ENCODE measurements at places on chromosomes 5 and 9. TPM values are rescaled to one million over a fixed set of nuclear protein-coding genes. Genes with fewer than 3 reads are reported as not detected.

PLPP7 gene
- 6.6 TPM for total RNA-seq

CD74 gene
- 11.3 TPM for total RNA-seq

DNA sequence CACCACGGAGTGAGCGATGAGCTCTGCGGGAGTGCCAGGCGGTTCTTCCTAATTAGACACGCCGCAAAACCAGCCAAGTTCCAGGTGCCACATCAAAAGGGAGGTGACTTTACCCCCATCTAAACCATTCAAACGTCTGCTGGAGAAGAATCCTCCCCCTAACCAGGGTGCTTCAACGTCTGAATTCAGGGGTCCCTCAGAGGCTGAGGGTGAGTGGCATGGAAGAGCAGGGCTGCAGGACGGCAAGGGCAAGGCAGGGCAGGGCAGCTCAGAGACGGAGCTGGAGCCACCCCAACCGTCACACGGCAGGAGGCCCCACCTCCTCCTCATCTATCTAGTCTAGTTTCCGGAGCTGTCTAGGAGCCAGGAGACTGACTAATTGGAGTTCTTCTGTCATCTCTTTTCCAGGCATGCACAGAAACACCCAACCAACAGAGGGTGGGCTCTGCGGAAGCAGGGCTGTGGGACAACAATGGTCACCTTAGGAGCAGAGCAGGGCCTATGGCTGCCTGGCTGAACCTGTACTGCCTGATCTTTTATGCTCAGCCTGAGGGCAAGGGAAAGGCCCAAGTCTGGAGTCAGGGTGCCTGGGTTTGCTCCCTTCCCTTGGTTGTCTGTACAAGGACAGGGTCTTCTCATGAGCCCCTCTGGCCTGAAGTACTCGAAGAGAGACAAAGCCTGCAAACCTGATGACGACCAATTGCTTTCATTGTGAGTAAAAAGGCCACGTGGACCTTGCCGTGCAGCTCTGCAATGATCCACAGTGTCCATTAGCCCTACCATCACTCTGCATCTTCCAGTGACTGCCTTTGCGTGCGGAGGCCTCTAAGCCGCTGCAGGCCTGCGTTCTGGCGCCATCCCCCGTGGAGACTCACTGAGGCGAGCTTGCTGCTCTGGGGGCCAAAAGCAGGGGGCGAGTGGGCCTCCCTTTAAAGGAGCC is 81.0 kb upstream of the SLC25A51 start:
- peak; percentile 21 for DNase-seq

DNA sequence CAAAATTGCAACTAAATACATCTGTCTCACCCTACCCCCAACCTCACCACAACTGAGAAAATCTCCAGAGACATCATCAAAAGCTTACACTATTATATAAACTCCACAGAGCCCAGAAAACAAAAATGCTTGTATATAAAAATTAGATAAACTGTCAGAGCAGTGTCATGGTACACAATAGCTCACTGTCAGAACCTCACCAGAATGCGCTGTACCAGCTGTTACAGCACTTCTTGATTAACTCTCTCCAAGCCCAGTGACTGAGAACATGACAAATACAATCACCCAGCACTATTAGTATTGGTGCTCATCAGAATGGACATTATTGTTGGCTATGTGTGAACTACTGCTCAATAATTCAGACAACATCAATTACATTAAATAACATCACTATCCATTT is 65.7 kb downstream of the ZDHHC21 start:
- DNase-seq, result no peak

DNA sequence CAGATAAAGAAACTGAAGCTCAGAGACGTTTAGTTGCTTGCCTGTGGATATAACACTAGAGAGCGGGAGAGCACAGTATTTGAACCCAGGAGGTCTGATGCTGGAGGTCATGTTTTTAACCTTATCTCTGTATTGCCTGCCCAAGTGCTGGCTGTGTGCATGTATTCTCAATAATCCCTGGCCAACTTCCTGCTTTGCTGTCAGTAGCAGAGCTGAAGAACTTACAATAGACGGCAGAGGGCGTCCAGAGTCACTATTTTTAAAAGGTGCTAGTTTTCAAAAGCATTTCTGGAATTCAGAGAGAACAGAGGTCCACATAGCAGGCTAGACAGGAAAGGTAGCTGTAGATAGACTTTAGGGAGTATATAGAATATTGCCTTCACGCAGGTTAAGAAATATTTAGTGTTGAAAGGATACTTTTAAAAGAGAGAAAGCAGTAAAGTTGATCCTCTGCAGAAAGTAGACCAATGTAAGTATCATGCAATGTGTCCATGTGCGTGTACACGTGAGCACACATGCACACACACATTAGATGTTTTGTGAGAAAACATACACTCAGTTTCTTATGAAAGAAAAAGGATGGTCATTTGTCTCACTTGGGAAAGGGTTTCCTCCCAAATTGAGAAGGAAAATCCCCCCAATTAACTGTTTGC is 46.3 kb downstream of the PTCD2 start:
- peak; percentile 58 for DNase-seq

GRCh38 chr5:66615894-66616293 is 19.7 kb downstream of the MAST4 start:
- no peak for DNase-seq

DNA sequence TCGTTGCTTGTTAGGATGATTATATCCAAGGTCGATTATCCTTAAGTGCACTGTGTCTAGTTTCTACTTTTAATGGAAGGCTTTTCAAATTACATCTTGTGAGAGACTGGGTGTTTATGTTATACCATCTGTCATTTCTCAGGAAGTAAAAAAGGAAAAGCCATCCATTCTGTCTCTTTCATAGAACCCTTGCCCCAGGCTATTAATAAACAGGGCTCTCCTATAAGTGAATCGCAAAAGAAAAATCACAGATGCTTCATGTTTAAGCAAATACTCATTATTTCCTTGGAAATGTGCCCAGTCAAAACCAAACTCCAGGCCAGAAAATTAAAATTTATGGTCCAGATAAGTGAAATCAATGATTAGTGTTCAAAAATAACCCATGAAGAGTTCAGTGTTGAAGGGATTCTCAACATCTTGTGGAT is 58.1 kb downstream of the STARD4 start:
- DNase-seq, result peak; percentile 8

Data from cerebellum (tissue), 4 donors.